NT2/D1 (cell line): ENCODE measurements at places on chromosomes 7 and 10.

GRCh38 chr7:48976850-48977249 is 52.5 kb downstream of the CDC14C start:
- no peak for DNase-seq

- DNase-seq, result no peak
These were observed 56.5 kb downstream of the ZNF777 start for GRCh38 chr7:149404396-149404795.

GRCh38 chr10:59537501-59537900 is 172.1 kb downstream of the SLC16A9 start:
- DNase-seq, result no peak

DNA sequence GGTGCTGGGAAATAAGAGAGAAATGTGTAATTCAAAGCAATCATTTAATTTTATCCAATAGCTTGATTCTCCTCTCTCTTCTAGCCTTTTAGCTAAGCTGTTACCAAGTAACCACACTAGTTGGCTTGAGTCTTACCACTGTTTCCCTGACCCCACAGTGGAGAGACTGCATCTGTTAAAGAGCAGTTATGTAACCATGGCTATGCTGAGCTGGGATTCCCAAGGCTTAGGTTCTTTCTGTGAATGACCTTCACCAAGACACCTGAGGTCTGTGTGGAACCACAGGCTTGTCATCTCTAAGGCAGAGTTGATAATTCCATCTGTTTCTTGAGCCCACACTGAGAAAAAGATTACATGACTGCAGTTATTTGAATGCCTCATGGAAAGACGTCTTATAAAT is 47.7 kb upstream of the ATRNL1 start:
- no peak for DNase-seq

GRCh38 chr7:101718363-101719122 is 89.4 kb upstream of the MYL10 start:
- DNase-seq, result no peak

- no peak for DNase-seq
These were observed 10.6 kb upstream of the PWWP2B start for GRCh38 chr10:132386419-132386831.
